Memory B cell (primary cell): ENCODE measurements at places on chromosomes 1 and 21.

DNA sequence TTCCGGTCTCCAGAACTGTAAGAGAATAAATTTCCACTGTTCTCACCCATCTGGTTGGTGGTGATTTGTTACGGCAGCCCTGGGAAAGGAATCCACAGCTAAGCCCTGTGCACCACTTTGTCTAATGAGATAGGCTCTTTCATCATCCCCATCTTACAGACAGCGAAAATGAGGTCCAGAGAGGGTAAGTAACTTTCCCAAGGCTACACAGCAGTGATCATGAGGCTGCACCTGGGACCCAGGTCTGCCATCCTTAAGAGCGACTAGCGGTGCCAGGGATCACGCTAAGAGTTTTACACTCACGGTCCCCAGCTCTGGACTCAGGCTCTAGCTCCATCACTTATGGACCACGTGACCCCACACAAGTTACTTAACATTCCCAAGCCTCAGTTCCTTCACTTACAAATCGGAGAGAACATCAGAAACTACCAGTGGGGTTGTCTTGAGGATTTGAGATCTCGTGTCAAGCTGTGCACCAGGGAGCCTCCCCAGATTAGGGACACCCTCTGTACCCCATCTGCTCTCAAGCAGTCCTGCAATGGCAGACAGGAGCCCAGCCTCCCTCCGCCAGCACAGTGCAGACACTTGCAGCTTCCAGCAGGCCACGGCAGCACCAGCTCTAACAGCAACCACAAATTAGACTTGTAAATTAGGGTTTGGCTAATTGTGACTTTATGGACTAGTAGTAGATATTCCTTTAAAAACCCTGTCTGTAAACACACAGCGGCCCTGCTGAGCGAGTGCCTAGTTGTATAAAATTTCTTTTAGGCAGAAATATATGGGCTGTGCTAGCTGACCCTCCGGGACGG is 87.3 kb downstream of the DISP3 start:
- no peak for DNase-seq

DNA sequence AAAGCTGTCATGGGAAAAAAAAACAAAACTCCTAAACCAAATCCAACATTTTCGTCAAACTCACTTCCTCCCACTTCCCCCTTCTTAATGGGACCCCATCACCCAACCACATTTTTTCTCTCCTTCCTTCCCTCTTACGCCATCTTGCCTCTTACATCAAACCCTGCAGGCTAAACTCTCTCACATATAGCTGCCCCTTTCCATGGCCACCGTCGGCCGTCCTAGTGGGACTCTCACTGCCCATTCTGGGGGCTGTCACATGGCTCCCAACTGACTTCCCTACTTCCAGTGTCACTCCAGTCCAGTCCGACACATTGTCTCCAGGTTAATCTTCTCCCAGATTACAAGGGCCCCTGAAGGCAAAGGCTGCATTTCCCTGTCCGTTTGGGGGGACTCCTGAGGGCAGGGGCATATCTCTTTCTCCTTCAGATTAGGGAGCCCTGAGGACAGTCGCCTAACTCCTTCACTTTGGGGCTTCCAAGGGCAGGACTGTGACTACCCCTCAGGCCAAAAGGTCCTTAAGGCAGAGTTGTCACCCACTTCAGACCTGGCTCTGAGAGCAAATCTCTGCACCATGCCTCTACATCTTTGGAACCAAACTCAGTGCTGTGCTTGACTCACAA is 658 bp downstream of the UBXN11 start:
- no peak for DNase-seq

DNA sequence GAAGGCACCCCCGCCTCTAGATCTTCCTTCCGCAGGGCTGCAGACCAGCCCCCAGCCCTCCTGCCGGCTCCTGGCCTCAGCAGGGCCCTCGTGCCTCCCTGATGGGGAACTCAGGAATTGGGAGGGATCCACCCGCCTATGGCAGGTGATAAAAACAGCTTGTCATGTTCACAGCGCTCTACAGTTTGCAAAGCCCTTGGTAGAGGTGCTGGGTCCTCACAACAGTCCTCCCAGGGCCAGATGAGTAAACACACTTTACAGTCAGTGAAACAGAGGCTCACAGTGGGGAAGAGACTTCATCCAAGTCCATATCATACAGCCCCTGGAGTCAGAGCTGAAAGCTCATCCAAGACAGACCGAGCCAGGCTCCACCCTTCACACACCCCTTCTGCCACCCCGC is 97.0 kb upstream of the IFFO2 start:
- DNase-seq = no peak

GRCh38 chr1:23480187-23481025 is 3.6 kb downstream of the ASAP3 start:
- peak; percentile 22 for DNase-seq

GRCh38 chr1:55812281-55812680 is 597.1 kb upstream of the USP24 start:
- no peak for DNase-seq

DNA sequence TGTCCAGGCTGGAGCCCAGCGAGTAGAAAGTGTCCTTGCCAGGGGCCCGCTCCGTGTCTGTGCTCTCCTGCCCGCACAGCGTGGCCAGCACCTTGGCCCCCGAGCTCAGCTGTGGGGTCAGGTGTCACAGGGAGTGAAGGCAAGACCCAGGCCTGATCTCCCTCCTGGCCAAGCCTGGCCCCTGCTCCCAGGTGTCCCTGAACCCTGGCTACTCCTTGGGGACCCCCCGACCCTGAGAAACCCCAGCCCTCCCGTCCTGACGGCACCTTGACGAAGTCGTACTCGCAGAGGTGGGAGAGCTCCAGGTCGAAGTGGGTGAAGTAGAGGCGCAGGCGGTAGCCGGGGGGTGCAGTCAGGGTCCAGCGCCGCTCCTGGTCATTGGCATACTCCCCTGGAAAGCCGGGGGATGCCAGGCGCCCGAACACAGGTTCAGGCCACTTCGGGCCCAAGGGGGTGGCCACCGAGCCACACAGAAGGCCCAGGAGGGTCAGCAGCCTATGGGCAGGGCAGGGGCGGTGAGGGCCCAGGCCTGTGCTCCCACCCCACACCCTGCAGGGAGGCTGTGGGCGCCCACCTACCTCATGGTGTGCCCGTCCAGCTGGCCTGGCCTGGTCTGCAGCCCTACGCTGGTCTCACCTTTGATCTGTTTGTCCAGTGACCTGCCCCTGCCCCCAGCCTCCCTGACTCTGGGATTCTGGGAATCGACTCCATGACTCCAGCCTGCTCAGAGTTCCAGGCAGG is at the start of gene MASP2:
Gene MASP2, minus strand, starts transcription at position 615 of the 741 bp plus-strand sequence. Its CDS starts 32 bp downstream, at position 583.
- DNase-seq = no peak

DNA sequence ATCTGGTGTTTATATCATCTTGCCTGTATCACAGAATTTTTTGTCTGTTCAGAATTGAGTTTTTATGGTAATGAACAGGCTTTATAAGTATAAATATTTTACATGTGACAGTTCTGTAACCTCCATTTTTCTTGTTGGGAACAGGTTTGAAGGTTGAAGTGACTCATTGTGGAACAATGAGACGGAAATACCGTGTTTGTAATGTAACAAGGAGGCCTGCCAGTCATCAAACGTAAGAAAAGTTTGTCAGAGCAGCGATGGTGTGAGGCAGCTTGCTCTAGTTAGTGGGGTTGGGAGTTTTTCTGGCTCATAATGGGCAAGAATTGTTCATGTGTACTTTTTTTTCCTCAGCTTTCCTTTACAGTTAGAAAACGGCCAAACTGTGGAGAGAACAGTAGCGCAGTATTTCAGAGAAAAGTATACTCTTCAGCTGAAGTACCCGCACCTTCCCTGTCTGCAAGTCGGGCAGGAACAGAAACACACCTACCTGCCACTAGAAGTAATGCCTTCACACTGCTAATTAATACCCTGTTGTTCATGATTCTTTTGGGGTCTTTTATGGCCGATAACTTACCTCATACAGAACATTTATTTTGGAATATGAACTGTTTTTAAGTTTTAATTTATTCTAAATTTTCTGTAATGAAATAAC is 75.2 kb upstream of the TEKT2 start:
- no peak for DNase-seq

- no peak for DNase-seq
Observed at GRCh38 chr1:204075139-204075521, 2.2 kb downstream of the SOX13 start.

GRCh38 chr1:192994141-192994540 is 65.0 kb downstream of the UCHL5 start:
- no peak for DNase-seq

DNA sequence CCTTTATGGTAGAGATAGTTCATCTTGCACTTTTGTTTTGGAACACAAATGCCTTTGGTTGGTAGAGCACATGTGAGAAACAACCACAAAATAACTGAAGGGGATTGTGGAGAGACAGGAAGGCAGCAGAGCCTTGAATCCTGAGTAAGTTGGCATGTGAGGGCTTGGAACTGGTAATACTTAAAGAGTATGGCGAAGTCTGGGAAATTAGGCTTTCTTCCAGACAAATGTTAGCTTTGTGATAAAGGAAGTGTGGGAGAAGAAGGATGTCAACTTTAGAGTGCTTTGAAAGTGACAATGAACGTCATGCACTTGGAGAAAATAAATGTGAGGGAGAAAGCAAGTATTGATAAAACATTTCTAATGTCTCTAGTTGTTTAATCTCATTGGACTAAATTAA is 476.3 kb upstream of the ZRANB2 start:
- DNase-seq = no peak

DNA sequence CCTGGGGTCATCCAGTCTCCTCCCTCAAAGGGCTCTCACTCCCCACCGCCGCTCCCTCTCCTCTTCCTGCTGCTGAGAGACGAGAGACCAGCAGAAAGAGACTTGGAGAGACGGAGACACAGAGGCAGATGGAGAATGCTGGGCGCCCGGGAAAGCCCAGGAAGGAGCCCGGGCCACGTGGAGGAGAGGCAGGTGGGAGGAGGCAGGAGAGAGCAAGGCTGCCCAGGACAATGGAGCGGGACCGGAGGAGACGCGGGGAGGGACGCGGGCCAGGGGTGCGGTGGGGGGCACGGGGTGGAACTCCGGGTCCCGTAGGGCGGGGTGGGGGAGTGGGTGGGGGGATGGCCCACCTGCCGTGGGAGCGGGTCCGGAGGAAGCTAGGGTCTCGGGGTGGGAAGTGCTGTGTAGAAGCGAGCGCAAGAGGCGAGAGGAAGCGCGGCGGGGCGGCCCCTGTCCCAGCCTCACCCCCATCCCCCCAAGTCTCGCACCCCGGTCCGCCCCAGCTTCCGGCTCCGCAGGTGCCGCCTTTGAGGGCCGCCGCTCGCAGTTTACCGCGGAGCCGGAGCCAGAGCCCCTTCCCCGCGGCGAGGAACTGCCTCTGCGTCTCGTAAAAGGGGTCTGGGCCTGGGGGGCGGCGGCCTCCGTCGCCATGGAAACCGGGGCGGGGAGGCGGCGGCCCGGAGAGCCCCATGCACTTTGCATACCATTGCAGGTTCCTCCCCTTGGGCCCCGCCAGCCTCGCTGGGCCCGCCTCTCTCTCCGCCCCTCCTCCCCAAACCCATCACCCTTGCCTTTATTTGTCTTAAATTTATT is 11.7 kb upstream of the EPHA2 start:
- peak; percentile 83 for DNase-seq

GRCh38 chr1:199742547-199742946 is 285.0 kb upstream of the NR5A2 start:
- DNase-seq = no peak

GRCh38 chr21:29671728-29672127 is 268.1 kb downstream of the GRIK1 start:
- DNase-seq = no peak
